ENCODE measurements at places on chromosomes 4 and X.

DNA sequence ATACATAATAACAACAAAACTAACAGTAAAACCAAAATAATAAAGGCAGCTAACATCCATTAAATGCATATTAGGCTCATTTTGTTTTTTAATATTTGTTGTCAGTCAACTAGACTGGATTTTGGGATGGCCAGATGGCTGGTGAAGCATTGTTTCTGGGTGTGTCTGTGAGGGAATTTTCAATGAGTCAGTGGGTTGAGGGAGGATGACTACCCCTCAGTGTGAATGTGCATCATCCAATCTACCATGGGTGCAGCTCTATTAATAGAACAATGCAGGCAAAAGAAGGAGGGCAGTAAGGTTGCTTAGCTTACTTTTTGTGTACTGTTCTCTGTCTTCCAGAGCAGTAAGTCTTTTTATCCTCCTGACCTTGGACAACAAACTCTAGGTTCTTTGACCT, 484.2 kb upstream of the HS3ST1 start:
- DNase-seq: no peak

- no peak for DNase-seq
Measured at GRCh38 chr4:164441109-164441508, 312.8 kb upstream of the SMIM31 start.

- DNase-seq: no peak
Measured at GRCh38 chr4:133130171-133130570, 18.9 kb upstream of the PCDH10 start.

DNA sequence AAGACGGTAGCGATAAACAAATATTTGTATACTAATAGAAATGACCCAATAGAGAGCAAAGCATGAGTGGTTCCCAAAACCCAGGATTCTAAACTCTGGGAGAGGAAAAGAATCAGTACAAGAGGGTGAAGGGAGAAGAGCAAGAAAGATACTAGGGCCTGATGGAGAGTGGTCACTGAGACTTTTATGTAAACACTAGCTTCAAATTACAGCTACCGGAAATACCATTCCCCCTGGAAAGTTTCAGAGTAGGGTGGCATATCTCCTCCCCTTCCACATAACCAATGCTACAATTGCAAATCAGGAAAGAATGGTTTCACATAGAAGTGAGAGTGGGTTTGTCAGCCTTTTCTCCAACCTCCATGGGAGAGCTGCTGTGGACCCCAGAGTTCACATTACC, 77.1 kb downstream of the EIF4E start:
- no peak for DNase-seq

DNA sequence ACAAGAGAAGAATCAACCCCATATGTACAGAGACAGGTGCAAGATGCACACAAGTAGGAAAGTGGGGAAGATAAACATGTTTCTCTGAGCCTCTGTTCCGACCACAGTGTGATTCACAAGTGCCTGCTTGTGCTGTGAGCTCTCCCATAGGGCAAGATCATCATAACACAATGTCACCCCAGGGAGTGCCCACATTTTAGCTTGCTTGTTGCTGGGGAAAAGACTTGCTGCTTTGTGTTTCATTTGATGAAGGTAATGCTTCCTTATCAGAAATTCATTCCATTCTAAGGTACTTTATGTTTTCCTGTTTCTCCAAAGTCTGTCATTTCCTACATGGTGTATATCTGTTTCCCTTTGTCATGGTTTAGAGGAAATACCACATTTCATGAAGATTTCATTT, 304.5 kb upstream of the DIPK2B start:
- DNase-seq: no peak

DNA sequence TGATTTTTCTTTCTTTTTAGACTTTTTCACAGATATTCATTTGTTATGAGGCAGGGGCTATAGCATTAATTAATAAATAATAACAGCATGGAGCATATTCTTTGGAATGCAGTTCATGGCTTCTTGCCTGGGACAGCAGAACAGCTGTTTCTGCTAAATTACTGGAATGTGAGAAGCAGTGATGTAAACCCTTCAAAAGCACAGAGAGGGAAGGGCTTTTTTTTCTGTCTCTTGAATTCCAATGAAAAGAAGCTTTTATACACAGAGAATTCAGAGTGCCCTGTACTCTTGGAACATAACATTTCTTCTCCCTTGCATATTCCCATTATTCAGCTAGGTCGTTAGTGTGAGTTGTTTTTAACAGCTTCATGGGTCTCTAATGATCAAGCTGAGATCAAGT, 28.5 kb upstream of the ANK2 start:
- DNase-seq: no peak

DNA sequence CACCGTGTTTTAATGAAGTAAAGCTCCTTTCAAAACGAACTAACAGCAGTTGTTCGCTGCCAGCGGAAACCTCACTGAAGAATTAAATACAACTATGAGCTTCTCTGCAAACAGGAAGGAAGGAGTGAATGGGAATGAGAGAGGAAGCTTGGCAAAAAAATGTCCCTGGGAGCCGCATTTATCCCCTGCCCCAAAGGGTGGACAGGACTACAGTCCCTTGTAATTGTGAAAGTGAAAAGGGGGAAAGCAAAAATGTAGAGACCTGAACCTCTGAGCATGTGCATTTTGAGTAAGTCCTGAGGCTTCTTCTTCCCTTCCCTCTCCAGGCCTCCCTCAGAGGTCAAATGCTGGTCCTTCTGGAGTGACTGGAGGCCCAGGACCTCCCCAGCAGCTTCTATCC, 53.8 kb upstream of the BMP2K start:
- no peak for DNase-seq

- DNase-seq: no peak
Measured at GRCh38 chrX:46561824-46562657, 11.5 kb upstream of the CHST7 start.

- no peak for DNase-seq
Measured at GRCh38 chr4:3612281-3612680, 80.1 kb upstream of the LRPAP1 start.

DNA sequence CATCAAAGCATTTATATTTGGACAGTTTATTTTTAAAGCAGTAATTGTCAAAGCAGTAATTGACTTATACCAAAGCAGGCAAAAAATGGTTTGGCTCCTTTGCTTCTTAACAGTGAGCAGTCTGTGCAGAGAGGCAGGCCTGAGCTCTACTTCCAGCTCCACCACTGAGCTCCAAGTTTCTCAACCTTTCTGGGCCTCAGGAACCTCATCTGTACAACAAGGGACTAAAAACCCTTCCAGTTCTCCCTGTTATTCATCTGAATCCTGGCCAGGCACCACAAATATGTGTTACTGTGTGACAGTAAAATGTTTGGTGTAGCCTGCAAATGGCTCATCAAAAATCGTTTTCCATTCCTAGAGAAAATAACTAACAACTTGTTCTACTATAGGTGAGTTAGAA, 88.7 kb upstream of the TTC29 start:
- no peak for DNase-seq

- no peak for DNase-seq
Measured at GRCh38 chr4:25949994-25950393, 36.0 kb downstream of the SMIM20 start.

GRCh38 chr4:107837317-107837716, 12.6 kb downstream of the SGMS2 start:
- no peak for DNase-seq

GRCh38 chr4:55868581-55869090, 15.2 kb downstream of the EXOC1 start:
- no peak for DNase-seq

DNA sequence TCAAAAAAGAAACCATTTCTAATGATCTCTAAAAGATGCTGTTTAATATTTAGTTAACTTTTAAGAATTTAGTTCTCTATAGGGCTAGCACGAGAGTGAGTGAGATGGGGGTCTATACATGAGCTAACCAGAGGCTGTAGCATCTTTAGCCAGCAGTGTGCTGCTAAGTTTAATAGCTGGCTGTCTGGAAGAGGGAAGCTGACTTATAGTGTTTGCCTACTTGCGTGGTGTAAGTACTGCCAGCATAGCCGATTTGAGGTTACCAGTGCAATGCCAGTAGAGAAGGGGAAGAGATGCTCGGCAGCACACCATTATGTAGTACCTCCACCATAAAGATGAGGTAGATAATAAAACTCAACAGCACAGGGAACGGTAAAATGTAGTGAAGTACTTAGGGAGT, 47.1 kb upstream of the TMEM131L start:
- DNase-seq: no peak

DNA sequence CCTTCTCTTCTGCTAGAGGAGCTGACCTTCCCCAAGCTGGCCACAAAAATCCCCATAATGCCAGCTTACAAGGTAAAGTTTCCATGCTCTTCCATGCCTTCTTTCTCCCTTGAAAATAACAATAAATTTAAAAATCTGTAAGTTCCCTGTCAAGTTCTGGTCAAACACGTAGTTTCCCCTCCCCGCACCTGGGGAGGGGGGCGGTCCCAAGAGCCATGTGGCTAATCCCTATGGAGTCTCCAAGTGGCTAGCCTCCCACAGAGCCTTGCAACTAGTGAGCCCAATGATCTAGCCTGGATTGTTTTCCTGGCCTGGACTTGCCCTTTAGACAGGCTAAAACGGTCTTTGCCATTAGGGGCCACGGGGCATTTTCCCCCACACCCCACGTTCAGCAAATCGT, 2.1 kb upstream of the NRK start:
- no peak for DNase-seq

GRCh38 chr4:13143222-13144070, 340.7 kb downstream of the RAB28 start:
- DNase-seq: no peak
